ENCODE measurements at places on chromosomes 7 and 10.

DNA sequence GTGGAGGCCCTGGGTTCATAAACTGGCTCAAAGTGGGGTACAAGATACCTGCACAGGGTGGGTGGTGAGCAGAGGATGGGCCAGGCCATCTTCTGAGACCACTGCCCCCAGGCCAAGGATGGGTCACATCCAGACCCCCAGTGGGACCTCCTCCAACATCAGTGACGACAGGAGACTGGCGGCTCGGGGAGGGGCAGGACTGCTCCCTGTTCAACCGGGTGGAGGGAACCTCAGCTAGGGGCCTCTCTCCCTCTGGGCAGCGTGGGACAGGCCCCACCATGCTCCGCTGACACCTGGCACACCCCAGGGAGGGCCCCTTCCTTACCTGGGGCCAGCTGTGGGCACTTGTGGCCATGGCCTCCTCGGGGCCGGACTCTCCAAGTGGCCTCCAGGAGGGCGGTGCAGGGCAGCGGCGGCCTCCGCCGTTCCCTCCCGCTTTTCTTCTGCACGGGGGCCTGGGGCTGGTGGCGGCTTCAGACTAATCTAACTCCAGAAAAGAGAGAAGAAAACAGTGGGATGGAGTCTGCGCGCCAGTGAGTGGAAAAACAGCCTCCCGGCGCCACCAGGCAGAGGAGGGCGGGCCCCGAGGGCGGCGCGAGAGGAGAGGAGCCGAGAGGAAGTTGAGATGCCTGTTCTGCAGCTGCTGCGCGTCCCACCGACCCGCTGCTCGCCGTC is at the start of gene CALHM2:
Gene CALHM2 (minus strand): TSS at position 540 of the 675 bp plus-strand sequence. CDS start 2,429 bp downstream, outside the sequence.
- DNase-seq = no peak

GRCh38 chr7:29237489-29237888 is 42.9 kb downstream of the CHN2 start:
- DNase-seq = no peak

GRCh38 chr7:1661461-1661860 is 8.6 kb upstream of the ELFN1 start:
- no peak for DNase-seq

GRCh38 chr7:16780596-16780995 is 24.2 kb downstream of the AGR2 start:
- DNase-seq = no peak

- DNase-seq = no peak
Observed at GRCh38 chr10:93290661-93291354, 191.3 kb downstream of the MYOF start.

DNA sequence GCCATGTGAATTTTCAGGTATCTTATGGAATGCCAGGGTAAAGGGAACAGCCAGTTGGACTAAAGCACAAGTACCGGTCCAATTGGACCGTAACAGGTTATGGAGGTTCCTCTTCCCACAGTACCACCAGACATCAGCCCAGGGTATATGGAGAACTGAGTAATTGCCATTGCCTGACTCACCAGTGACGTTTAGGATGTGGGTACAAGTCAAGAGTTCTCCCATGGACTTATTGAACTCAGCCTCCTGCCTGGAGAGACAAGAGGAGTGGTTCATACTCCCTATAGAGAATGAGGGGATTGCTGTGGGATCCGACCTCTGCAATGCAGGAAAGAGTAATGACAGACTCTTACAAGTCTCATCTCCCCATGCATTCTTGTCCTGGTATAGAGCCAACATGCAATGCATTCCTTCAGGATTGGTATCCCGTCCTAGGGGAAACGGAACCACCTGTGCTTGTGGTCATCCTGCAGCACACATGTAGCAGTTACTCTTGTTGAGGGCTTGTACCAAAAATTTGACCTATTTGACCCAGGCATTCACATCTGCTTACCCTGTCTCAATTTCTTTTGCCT is 30.7 kb upstream of the ELOVL3 start:
- no peak for DNase-seq

GRCh38 chr10:58742141-58742540 is 229.5 kb downstream of the BICC1 start:
- DNase-seq = no peak

GRCh38 chr7:121371367-121371766 is 24.7 kb downstream of the FAM3C start:
- no peak for DNase-seq

DNA sequence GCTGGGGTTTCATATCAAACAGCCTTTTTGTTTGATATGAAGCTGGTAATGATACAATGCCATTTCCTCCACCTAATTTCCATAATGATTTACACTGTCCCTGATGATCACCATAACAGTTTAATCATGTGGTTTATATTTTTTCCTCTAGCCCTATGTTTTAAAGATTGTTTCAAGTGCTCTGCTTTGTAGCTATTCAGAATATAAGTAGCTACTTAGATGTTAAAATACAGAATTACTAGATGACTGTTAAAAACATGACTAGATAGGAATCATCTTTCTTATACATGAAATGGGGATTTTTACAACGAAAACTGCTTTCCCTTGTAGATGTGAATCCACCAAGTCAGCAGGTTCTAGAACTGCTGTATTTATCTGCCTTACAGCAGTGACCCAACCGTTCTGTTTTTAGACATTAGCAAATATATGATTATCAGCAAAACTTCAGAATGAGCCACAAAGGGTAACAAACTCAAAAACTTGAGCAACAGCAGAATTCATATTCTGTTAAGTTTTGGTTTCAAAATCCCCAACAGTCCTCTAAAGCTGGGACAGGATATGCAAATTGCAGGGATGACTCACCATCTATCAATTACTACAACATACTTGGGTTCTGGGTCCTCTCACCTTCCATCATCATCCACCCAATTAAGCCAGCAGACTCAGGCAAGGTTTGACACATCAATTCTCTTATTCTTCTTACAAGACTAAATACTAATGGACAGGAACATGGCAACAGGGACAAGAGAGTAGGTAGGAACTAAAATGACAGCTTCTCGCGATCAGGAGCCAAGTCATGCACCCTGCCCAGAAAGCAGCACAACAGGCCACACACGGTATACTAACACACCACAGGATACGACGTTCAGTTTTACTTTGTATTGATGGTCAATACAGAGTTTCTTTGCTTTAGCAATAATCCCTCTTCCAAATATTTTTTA is 83.9 kb downstream of the PIP4K2A start:
- DNase-seq = no peak

GRCh38 chr7:4076701-4077294 is 605.3 kb upstream of the FOXK1 start:
- DNase-seq = no peak

DNA sequence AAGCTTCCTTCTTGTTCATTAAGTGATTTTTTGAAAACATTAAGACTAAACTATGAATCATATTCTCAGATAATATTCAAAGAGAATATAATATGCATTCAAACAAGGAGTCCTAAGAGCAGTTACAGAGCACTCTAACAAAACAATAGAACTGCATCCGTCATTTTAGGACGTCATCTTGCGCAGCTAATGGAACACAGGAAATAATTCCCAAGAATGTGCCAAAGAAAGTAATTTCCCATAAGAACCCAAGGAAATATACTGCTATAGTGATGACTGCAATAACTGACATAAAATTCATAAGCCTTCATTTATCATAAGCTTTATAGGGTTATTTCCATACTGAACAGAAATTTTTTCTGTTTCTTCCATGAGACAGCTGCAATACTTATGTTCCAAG is 28.3 kb upstream of the CASD1 start:
- DNase-seq = no peak

DNA sequence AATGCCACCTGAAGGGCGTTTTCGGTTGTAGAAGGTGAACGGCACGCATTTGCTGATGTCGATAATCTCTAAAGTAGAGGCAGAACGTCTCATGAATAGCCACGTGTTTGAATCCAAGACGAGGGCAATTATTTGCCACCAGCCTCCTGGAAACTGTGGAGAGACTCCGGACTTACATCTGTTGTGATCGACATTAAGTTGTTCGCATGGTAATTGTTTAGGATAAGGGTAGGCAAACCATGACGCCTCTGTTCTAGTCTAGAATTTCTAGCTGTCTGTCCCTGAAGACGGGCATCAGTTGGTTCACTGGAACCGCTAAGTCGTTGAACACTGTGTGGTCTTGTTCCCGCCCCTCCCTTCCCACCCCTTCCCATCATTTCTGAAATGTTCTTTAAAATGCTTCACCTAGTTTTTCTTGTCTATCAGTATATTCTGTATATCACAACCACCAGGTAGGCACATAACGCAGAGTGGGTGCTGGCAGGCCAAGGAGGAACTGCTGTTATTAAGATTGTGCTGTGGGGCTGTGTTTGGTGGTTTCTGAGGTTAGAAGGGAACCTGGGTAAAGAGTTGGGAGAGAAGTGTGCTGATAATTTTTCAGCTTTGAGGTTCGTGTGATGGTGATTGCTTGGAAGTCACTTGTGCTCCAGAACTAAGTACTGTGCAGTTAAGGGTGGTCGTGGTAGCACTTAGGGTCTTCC is 1.2 kb downstream of the UBE3C start:
- peak; percentile 20 for DNase-seq

- DNase-seq = peak; percentile 58
Observed at GRCh38 chr7:99379043-99379577, 4.6 kb downstream of the ARPC1B start.

- no peak for DNase-seq
Observed at GRCh38 chr7:129147731-129148130, 3.2 kb downstream of the TSPAN33 start.

GRCh38 chr10:7439696-7440095 is 28.9 kb upstream of the SFMBT2 start:
- no peak for DNase-seq

DNA sequence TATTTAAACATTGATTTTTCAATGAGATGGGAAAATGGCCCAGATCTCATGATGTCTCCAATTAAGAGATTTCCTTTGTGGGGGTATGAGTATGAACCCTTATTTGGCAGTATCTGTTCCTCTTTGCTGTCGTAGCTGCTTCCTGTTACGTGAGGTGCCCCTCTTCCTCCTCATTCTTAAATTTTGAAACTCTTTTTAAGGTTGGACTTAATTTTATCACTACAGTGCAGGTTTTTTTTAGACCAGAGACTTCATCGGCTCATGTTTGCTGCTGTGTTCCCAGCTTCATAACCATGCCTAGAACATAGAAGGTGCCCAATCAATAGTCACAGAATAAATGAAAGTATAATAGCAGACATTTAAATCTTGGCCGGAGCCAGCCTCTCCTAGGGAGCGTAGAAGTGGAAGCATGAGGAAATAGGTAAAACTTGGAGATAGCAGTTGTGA is 2.4 kb downstream of the MIOS start:
- no peak for DNase-seq

DNA sequence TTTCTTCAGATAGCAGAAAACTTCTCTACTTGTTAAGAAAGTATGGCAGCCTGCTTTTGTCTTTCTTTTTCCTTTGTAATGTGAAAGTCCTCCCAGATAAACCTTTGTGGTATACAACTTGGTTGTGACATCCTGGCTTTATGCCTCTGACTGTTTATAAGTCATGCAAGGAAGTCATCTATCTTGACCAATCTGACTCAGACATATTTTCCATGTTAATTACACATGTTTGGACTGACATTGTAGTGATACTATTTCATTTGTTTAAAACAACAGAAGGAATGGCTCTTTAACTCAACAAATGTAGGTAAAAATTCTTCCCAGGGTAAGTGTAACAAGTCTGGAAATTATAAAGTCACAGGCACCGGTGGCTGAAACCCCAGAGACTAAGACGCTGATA is 341.6 kb upstream of the MEOX2 start:
- DNase-seq = no peak

DNA sequence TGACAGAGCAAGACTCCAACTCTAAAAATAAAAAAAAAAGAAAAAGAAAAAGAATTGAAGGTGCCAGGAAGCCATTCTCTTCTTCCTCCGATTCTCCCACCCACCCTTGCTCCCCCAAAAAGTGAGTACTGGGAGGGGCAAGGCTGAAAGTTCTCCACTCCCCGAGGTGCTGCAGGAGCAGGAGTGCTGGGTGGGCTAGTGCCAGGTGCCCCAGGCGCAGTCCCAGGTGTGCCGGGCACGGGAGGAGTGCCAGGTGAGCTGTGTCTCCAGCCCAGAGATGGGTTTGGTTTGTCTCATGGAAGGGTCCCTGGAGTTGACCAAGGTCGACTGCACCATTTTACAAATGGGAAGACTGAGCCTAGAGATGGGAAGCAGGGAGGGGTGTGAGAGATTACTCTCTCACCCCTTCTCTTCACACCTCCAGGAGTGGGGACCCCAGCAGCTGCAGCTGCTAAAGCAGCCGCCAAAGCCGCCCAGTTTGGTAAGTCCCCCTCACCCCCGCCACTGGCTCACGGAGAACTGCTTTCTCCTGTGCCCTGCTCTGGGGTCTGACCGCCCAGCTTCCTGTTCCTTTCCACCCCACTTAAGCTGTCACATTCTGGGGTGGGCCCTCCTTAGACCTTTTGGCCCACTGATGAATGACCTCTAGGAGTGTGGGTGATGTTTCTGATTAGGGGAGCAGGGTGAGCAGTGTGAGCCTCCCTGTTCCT is 26.2 kb upstream of the LIMK1 start:
- DNase-seq = no peak

DNA sequence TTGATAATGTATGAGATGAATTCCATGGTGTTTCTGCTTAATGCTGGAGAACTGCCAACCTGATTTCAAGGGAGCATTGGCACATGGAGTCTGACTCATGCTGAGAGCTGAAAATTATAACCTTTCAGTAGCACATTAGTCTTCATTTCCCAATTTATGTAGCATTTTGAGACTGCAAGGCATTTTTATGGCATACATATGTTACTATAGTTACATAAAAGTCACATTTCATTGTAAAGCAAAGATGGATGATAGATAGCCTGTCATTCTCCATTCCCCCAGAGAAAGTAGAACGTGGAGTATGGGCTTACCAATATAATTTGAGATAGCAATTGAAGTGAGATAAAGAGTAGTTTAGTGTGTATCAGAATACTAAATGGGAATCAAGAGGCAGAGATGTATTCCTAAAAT is 103.1 kb downstream of the SLC16A9 start:
- no peak for DNase-seq

- DNase-seq = no peak
Observed at GRCh38 chr10:119737823-119738222, 12.0 kb downstream of the INPP5F start.

GRCh38 chr10:105534086-105534485 is 893.0 kb downstream of the SORCS3 start:
- no peak for DNase-seq

GRCh38 chr7:64618785-64619456 is 47.0 kb upstream of the ZNF107 start:
- no peak for DNase-seq

- DNase-seq = no peak
Observed at GRCh38 chr7:49775949-49776443, 2.6 kb downstream of the VWC2 start.

DNA sequence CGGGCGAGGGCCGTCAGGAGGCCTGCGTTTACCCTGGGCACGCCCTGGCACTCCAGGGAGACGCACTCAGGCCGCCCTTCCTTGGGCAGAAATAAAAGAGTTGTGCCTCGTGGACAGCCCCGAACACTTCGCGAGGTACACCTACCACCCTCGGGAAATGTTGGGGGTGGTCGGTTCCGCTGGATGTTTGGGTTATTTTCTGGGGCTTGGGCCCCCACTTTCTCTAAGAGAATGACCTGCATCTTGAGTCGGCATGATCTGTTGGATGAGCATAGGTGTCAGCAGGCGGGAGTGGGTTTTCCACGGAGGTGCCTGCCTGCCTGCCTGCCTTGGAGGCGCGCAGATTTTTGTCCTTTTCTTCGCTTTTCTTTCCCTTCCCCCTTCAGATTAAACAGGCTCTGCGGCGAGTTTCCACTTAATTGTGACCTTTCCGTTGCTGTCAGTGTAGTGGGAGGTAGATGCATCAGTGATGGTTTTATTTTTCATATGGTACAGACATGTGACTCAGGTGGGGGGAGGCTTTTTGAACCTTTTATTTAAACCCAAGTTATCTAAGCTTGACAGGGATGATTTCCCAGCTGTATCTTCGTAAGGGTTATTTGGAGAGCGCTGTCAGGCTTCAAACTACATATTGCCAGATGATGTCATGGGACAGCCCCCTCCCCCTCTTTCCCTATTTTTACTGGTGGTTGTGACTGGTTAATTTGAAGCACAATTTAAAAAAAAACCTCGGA is 661 bp downstream of the HECTD2 start:
- no peak for DNase-seq
